ENCODE measurements at places on chromosomes 6 and 20.
A peak's percentile ranks its signal among the peaks of the same experiment; 100 is the strongest.

DNA sequence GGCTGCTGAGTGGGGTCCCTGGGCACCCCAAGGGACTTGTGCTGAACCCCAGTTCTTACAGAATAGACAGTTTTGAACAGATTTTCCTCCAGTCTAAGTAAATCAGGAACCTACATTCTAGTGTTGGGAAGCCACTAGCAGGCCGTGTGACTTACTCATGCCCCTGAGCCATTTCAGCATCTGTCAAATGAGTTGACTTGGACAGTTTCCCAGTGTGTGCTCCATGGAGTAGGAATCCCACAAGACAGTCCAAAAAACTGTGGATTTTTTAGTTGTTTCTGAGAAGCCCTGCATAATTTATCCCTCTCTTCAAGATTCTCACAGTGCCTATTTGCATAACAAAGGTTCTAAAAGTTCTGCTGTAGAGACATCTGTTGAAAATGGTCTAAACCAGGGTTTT lies 2.1 kb downstream of the GABRR2 start:
- no peak for DNase-seq

DNA sequence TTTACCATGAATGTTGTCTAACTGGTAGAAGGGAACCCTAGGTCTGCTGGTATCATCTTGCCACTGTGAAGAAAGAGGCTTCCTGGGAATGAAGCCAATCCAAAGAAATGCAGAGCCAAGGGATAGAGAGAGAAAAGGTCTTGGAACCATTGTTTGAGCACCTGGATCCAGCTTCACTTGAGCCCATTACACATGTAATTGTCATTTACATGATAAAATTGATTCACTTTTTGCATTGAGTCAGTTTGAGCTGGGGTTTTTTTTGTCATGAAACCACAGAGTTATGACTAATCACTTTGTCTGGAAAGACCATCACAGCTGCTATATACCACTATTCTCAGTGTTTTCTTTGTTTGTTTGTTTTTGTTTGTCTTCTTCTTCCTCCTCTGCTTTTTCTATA lies 112.3 kb downstream of the CBLN4 start:
- DNase-seq = no peak

GRCh38 chr6:53348371-53349208 lies at the start of gene ELOVL5:
TSS of gene ELOVL5 (minus strand) at chr6:53348950. CDS start at chr6:53295699, 53,251 bp downstream.
- DNase-seq = peak; percentile 98

DNA sequence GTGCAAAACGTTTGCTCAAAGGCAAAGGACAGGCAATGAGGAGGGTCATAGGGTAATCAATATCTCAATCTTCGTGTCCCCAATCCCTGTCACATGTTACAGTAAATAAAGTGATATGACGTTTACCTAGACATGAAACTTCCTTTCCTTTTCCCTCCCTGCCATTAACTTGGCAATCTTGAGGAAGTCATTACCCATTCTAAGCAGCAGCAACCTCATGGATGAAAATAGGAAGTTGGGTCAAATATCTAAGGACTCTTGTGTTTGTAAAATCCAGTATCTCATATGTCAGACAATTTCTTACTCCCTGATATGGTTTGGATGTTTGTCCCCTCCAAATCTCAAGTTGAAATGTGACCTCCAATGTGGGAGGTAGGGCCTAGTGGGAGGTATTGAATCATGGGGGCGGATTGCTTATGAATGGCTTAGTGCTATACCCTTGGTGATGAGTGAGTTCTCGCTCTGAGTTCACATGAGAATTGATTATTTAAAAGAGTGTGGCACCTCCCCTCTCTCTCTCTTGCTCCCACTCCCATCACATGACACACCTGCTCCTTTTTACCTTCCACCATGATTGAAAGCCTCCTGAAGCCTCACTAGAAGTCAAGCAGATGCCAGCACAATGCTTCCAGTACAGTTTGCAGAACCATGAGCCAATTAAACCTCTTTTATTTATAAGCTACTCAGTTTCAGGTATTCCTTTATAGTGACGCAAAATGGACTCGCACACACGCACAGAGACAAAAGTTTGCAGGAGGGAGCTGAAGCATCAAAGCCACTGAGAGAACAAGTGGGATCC lies 545.9 kb upstream of the JARID2 start:
- DNase-seq = no peak

DNA sequence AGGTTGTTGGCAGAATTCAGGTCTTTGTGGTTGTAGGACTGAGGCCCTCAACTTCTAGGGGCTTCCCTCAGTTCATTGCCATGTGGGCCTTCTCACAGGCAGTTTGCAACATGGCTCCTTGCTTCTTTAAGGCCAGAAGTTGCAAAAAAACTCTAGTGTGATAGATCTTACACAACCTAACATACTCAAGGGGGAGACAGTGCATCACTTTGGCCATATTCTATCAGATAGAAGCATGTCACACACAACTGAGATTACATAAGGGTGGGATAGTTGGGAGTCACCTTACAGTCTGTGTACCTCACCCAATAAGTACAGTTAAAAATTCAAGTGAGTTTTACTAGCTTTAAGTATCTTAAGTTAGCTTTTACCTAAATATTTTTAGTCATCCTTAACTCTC lies 1.6 kb downstream of the SIRPD start:
- DNase-seq = no peak

- no peak for DNase-seq
Measured at GRCh38 chr20:17298171-17298570, 71.3 kb downstream of the PCSK2 start.

Measured in T-helper 1 cell (primary cell).